ENCODE measurements at places on chromosomes 3 and 15.

DNA sequence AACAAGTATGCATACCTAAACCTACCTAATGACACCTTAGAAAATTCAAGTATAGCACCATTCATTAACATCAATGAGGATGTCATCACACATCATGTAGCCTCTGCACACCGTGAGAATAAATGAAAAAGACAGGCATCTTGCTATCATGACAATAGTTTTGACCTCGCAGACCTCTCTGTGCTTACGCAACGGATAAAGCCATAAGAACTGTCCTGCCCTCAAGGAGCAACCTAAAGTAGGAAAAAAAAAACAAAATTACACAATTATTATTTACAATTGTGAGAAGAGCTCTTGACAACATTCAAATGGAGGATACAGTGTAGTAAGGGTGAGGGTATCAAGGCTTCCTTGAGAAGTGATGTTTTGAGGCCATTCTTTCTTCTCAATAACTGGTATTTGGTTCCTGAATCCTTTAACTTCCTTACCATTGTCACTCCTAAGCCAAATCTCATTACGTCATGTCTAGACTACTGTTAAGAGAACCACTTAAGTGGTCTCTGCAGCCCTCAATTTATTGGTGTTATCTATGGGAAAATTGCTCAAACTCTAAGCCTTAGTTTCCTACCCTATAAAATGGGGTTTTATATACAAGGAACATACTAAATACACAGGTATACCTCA lies 7.0 kb upstream of the SETD5 start:
- DNase-seq = no peak

GRCh38 chr3:1037631-1038030 lies 55.2 kb upstream of the CNTN6 start:
- no peak for DNase-seq

DNA sequence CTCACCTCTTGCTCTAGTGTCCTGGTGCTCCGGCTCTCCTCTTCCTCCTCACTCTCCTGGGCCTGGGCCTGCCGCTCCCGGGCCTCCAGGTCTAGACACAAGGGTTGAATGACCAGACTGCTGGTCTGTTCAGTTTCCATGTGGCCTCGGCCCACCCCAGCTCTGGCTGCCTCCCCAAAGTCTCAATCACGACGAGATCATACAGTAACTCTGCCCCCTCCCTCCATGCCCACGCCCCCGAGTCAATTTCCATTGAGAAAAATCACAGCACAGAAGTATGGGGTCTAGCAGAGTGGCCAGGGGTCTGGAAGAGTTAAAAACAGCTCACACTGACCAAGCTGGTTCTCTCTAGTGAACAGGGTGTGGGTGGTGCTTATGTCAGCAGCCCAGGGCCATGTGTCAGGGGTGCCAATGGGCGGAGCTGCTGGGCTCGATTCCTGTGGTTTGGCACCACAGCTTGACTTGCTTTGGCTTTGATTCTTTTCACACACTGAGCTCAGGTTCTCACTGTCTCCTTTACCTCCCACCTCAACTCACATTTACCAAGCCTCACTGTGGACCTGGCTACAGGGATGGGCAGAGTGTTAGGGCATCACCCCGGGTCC lies 6.9 kb downstream of the C15orf62 start:
- peak; percentile 82 for DNase-seq

- DNase-seq = no peak
These were observed 69.6 kb upstream of the RASGRF1 start for GRCh38 chr15:79160211-79160610.

GRCh38 chr3:105580296-105580965 lies 213.7 kb downstream of the ALCAM start:
- DNase-seq = peak; percentile 89

DNA sequence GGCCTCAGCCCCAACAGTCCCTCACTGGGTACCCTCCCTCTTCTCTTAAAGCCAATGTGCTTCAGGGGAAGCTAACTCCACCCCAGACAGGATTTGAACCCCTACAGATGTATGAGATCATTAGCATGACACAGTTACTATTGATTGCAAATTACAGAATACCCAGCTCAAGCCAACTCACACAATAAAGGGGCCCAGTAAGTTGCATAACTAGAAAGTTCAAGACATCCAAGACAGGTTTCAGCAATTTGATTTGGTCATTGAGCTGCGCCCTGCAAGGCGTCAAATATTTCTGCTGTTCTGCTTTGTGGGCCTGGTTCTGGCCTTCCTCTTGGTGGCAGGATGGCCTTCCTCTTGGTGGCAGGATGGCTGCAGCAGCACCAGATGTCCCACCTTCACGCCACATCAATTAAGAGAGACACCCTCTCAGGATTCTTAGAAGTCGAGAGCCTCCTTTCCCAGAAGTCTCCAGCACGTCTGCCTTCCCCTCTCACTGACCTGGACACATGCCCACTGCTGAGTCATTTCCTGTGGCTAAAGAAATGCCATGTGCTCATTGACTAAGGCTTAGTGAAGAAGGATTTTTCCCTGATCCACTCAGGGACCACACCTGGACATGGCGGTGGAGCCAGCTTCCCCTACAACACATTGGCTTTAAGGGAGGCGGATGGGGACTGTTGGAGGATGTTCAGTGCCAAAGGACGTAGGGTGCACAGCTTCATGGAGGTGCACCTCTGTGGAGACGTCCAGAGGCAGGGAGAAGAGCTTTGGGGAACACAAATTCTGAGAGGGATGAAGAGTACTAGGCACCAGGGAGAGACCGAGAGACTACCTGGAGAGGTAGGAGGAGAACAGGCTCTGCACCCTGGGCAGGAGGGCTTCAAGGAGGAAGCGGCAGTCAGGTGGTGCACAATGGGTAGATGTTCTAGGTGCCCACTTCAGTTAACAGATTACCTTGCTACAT lies 49.1 kb downstream of the DNASE1L3 start:
- DNase-seq = peak; percentile 89

GRCh38 chr3:31196881-31197364 lies 302.5 kb upstream of the GADL1 start:
- peak; percentile 99 for DNase-seq

- peak; percentile 83 for DNase-seq
These were observed 46.1 kb upstream of the SEMA4B start for GRCh38 chr15:90154861-90155626.

- no peak for DNase-seq
These were observed 507.5 kb downstream of the SHQ1 start for GRCh38 chr3:72340476-72341379.

DNA sequence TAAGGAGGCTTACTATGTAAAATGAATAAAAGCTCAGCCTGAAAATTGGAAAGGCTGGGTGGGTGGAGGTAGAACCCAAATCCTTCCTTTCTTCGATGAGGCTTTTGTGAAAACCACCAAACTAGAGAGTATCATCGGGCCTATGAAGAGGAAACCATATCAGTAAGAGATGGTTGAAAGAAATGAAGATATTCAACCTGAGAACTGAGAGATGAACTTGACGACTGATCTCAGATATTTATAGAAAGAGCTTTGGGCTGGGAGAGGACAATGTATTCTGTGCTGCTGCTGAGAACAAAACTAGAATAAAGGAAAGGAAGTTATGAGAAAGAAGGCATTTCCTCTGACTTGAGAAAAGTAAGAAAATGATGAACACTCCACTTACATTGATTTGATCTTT lies 236.6 kb downstream of the KCNH8 start:
- no peak for DNase-seq

GRCh38 chr3:37982331-37982730 lies 8.3 kb upstream of the VILL start:
- no peak for DNase-seq

DNA sequence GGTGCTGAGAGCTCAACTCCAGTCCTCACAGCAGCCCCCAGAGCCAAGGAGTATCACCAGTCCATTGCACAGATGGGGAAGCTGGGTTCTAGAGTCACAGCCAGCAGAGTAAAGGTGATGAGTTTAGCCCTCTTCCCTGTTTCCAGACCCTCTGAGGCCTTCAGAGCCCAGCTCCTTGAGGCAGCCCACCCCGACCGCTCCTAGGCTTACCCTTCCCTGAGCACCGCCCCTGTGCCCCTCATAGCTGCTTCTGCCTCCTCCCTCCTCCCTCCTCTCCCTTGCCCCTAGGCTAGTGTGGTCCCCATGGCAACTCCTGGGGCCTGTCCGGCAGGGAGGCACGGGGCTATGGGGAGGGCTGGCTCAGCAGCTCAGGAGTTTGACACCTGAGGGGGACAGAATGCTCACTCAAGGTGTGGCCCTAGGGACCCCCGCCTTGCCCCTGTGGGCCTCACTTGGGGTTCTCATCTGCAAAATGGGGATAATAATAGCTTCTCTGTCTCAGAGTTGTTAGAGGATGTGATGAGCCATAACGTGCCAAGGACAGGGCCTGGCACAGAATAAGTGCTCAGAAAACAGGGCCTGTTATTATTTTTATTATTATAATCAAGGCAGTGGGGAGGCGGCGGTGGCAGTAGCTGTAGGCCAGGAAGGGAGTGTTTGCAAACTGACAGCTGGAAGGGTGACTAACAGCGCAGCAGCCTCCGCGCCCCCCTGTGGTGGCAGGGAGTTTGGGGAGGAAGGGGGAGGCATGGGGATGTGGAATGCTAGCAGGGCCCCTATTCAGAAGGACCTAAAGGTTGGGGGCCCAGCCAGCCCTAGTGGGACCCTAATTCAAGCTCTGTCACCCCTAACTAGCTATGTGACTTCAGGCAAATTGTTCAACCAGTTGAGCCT lies 11.5 kb downstream of the CSK start:
- no peak for DNase-seq

DNA sequence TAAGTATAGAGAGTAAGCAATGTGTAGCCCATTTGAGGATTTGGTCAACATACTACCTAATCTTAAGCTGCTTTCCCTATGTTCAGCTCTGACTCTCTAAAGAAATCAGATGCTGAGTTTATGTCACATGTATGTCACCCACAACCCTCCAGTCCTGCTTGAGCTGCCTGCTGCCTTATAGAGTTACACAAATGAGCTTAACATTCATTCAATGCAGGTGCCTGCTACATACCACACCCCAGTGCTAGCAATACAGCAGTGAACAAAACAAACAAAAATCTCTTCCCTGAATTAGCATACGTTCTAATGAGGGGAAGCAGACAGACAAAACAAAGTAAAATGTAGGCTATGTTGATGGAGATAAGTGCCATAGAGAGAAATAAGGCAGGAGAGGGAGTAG lies 93.0 kb downstream of the HHLA2 start:
- DNase-seq = no peak

GRCh38 chr15:40464595-40465185 lies 6.1 kb upstream of the CHST14 start:
- DNase-seq = no peak

GRCh38 chr3:39281533-39281932 lies 1.7 kb upstream of the CX3CR1 start:
- DNase-seq = no peak

DNA sequence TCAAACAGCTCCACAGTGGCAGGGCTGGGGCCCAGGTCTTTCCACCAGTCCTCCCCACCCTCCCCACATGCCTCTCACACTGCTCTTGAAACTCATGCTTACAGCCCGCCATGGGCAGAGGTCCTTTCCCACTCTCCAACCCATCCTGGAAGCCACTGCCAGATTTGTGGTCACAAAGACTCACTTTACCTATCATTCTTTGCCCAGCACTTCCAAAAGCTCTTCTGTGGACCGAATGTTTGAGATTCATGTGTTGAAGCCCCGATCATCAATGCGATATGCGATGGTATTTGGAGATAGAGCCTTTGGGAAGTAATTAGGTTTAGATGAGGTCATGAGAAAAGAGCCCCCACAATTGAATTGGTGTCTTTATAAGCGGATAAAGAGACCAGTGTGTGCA lies 247.8 kb downstream of the VPS13C start:
- no peak for DNase-seq

- no peak for DNase-seq
These were observed 101.4 kb upstream of the LRIG1 start for GRCh38 chr3:66602237-66602636.

- DNase-seq = peak; percentile 6
These were observed 277.4 kb upstream of the NR2E3 start for GRCh38 chr15:71532994-71533393.

DNA sequence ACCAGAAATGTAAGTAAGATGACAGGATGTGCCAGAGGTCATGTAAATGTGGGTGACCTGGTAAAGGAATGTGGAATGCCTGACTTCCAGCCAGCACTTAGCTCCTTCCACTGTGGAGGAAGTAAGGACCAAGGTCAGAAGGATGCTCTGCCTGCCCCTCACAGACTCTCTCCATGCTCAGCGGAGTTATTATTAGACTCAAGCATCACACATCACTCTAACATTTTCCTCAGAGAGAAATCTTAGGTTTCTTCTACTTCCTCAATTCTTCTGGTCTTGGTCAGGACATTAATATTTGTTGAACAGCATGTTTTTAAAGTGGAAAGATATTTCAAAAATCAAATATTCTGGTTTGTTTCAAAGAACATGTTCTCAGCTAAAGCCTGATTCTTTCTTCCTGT lies 231.4 kb upstream of the WNT5A start:
- DNase-seq = peak; percentile 66

DNA sequence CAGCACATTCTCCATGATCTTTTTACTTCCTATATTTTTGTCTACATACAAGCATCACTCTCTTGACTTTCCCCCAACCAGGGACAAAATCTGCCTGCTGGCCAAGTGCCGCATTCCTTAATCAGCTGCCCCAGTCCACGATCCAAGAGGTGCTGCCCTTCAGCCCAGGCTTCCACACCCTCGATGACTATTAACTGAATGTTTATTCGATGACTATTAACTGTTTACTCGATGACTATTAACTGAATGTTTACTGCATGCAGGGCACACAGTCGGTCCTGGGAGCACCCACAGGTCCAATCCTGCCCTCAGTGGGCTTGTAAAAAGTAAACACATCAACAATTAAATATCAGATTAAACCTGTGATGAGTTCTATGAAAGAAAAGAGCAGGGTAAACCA lies 256.9 kb downstream of the ARRDC4 start:
- no peak for DNase-seq

DNA sequence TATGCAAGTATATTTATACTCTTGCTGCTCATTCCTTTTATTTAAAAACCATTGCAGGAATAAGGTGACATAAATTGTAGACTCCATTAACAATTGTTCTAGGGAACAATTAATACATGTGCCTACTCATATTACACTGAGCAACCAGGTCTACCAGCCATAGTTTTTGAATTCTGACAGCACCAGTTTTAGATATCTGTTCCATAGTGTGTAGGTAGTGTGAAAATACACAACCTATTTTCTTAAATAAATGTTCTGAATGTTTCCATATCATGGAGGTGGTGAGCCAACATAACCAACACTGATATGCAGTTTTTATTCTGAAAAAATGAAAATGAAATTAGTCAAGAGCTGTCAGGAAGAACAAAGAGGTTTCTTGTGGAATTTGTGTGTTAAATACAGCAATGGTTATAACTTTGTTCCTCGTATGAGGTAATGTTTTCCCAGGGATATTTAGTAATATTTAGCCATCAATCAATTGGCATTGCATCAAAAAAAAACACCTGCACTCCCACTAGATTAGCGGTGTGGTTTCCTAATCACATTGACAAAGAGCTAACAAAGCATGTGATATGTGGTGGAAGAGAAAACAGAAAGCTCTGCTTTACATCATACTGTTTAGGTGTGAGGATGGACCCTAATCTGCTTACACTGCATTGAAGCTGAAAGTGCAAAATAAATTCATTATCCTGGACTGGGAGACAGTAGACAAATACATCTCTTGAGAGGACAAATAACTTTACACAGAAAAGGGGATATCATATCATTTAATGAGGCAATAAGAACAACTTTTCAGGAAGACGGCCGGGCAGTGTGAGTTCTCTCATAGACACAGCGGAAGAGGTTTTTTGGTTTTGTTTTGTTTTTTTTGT lies 369.5 kb upstream of the THBS1 start:
- DNase-seq = no peak
